ENCODE measurements at places on chromosomes 2 and 18. TPM values are rescaled to one million over a fixed set of nuclear protein-coding genes. Genes with fewer than 3 reads are reported as not detected.

The NEDD4L gene
- 4.2 TPM for total RNA-seq

The PCARE gene
- total RNA-seq = not detected

The RUFY4 gene
- total RNA-seq = 5.1 TPM

The ZNF236 gene
- total RNA-seq = 22.9 TPM

GRCh38 chr2:151241224-151241623 lies 20.4 kb downstream of the RBM43 start:
- no peak for DNase-seq

GRCh38 chr2:23668756-23669304 lies 258.1 kb downstream of the ATAD2B start:
- DNase-seq = no peak

The TFPI gene
- total RNA-seq = not detected

DNA sequence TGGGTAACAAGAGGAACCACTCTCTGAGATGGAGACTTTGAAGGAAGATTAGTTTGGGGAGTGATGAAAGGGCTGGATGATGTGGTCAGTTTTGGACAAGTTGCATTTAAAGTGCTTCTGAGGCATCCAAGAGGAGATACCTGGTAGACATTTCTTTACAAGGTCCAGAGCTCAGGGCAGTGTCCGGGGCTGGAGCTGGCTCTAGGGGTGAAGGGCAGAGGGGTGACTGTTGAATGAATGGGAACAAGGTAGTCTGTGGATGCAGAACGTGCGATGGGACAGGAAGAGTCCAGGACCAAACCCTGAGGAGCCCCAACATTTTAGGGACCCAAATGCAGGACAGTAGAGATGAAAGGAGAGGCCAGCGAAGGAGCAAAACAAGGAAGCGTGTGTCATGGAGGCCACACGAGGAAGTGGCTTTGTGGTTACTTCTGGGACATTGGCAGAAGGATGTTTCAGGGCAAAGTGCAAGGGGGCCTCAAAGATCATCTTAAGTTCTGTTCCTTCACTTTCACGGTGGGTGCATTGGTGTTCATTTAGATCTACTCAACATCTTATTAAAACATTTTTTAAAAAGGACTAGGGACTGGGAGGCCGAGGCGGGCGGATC lies 13.6 kb upstream of the GPR35 start:
- DNase-seq = peak; percentile 85

The DCDC2C gene
- total RNA-seq = not detected

Measured in activated CD8-positive, alpha-beta memory T cell treated with anti-CD3 and anti-CD28 coated beads, Interleukin-2, amount 10 ng/mL, durations not matched to agents 7 days and 5 days (primary cell).